ENCODE measurements at places on chromosomes 1 and 21.

- no peak for DNase-seq
Measured at GRCh38 chr21:45235488-45235887, 52.2 kb downstream of the POFUT2 start.

GRCh38 chr1:56814205-56814604 lies 5.0 kb downstream of the FYB2 start:
- DNase-seq, result no peak

DNA sequence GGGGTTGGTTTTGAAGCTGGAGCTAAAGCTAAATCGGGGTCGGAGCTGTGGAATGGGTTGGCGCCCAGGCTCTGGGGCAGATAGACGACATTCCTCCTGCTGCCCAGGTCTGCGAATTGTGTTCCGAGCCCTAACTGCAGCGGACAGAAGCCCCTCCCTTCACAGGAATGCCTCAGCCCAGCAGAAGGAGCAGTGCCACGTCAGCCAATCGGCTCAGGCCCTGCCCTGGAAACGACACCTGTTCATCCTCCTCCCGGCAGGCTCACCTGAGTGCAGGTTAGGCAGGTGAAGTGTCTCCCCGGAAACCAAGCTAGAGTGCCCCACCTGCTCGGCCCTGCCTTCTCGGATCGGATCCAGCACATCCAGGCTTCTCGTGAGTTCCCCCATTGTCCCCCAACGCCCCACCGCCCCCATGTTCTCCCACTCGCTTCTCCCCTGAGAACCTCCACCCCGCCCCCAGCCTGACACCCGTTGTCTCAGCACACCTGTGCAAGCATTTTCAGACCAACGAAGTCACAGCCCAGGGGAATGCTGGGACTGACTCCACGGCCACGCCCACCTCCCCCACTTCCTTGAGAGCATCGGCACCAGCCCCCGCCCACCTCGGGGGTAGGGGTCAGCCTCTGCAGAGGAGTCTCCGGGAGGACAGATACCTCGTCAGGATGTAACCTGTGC lies 775 bp downstream of the TMEM125 start:
- DNase-seq, result no peak

GRCh38 chr1:205930799-205931281 lies 12.4 kb downstream of the SLC26A9 start:
- no peak for DNase-seq

GRCh38 chr1:201142011-201142848 lies 12.0 kb downstream of the TMEM9 start:
- DNase-seq, result no peak

DNA sequence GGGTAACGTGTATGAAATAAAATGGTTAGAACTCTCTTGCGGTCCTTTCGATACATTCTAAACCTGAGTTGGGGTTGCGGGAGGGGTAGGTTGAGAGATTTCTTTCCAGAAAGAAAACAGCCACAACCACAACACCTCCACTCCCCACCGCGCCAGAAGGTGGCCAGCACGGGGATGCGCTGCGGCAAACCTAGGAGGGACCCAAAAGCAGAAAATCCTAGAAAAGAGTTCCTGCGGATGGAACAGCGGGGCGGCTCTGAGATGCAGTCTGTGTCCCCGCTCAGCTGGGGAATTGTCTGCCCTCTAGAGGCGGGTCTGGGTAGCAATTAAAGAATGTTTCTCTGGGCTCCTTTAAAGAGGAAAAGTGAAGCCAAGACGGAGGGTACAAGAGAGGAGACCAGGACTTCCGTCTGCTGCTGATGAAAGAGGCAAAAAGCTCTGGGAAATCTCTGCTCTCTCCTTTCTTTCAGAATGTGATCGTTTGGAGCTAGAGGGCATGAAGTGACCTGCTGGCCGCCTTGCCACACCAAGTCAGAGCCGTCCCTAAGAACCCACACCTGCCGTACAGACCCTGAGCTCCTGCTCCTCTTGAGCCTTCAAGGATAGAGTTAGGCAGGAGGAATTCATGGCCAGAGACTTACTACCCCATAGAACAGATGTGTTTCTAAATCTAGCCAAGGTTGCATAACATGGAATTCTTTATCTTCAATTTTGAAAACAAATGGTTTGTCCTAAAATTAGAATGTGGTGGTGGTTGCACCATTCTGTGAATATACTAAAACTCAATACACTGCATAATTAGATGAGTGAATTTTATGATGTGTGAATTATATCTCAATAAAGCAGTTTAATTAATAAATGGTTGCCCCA lies 46.5 kb upstream of the COA6 start:
- peak; percentile 53 for DNase-seq

GRCh38 chr21:40613546-40614030 lies 233.4 kb downstream of the DSCAM start:
- DNase-seq, result no peak

DNA sequence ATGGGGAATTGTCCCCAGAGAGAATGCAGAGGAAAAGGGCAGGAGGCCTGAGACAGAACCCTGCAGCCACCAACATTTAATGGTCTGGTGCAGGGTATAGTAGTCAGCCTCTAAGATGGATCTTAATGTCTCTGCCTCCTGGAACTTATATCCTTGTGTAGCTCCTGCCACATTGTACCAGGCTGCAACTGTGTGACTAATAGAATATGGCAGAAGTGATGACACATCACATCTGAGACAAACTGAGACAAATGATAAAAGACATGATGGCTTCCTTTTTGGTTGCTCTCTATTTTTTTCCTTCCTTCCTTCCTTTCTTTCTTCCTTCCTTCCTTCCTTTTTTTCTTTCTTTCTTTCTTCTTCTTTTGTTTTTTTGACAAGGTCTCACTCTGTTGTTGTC lies 37.1 kb upstream of the CYP4B1 start:
- no peak for DNase-seq

DNA sequence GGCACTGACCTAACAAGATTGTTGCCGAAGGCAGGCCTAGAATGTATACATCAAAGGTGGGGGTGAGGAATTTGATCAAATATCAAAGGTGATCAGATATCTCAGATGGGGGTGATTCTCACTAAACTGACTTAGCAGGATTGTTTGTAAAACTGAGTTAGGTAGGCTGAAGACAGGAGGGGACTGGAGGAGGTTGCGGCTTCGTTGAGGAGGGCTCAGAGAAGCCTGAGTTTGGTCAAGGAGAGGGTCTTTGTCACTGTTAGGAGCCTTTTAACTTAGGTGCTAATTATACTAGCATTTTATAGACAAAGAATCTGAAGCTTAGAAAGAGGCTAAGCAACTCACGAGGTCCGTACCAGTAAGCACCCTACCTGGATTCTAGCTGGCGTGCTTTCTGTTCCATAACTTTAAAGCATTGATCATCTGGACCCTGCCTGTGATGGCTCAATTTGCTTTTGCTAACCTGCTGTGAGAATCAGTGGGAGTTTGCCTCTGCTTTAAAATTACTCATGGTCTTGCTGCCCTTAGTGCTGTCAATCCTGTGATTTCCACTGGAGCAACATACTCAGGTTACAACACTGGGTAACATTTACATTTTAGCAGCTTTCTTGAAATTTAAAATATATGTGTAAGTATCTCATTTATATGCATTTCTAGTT lies 49.8 kb downstream of the ITSN1 start:
- no peak for DNase-seq

GRCh38 chr1:200496937-200497336 lies 87.1 kb upstream of the ZNF281 start:
- no peak for DNase-seq

- no peak for DNase-seq
Measured at GRCh38 chr1:107926436-107927080, 38.4 kb downstream of the VAV3 start.

GRCh38 chr1:32714277-32714676 lies 11.7 kb upstream of the SYNC start:
- DNase-seq, result no peak

GRCh38 chr1:46517932-46518498 lies 28.4 kb downstream of the DMBX1 start:
- DNase-seq, result no peak

DNA sequence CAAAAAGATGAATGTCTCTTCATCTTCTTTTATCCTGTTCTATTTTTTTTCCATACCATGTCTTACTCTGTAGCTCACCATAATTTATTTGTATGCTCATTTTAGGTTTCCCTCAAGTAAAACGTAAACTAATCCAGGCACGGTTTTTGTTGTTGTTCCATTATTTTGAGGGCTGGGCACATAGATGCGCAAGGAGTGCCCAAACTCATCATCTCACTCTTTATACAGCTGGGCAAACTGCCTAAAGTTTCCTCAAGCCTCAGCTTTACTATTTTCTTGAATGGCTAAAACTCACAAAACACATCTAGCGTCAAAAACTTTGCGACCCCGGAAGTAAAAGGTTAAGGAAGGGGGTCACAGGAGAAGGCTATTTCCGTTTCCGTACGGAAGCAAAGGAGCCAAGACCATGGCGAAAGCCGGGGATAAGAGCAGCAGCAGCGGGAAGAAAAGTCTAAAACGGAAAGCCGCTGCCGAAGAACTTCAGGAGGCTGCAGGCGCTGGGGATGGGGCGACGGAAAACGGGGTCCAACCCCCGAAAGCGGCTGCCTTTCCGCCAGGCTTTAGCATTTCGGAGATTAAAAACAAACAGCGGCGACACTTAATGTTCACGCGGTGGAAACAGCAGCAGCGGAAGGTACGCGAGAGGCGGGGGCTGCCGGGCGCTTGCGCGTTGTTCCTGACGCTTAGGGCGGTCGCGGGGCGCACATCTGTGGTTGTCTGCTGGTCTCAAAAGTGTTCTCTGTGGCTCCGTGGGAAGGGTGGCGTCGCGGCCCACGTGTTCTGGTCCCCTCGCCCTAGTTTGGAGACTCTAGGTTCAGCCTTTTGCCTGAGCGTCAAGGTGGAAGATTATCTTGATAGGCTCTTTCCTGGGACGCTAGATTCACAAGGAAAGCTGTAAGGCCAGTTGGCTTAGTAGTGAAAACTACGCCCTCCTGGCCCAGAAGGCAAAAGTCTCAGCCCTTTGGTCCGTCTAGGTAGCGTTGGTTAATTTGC lies at the start of gene RPF1:
Gene RPF1, plus strand, starts transcription at position 391 of the 993 bp plus-strand sequence. Its CDS starts 16 bp downstream, at position 407.
- DNase-seq, result peak; percentile 65

DNA sequence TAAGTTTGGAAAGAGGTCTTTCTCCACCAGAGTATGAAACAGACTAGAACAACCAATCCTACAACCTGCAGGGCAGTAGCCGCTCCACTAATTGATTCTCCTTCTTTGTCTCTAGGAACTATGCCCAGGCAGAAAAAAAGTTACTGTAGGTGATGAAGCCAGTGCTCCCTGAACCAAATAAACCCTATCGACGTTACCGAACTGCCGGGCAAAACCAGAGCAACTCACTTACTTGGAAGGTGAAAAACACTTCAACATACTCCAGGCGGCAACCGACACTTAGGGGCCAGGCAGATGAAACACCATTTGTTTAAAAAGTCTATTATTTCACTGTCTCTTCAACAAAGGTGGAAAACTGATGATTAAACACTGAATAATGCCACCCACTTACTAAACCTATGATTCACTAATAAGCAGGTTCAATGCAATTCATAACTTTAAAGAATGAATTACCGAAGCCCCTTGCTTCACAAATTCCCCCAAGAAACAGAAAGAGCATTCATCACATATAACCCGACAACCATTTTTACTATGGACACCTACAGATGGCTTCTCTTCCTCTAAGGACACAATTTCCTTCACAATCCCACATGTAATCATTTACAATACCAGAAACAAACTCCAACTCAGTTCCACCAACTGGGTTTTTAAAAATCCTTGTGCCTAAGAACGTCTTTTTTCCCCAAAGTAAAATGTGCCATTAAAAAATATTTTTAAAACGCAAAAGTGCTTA lies 1.6 kb downstream of the NRIP1 start:
- DNase-seq, result no peak

DNA sequence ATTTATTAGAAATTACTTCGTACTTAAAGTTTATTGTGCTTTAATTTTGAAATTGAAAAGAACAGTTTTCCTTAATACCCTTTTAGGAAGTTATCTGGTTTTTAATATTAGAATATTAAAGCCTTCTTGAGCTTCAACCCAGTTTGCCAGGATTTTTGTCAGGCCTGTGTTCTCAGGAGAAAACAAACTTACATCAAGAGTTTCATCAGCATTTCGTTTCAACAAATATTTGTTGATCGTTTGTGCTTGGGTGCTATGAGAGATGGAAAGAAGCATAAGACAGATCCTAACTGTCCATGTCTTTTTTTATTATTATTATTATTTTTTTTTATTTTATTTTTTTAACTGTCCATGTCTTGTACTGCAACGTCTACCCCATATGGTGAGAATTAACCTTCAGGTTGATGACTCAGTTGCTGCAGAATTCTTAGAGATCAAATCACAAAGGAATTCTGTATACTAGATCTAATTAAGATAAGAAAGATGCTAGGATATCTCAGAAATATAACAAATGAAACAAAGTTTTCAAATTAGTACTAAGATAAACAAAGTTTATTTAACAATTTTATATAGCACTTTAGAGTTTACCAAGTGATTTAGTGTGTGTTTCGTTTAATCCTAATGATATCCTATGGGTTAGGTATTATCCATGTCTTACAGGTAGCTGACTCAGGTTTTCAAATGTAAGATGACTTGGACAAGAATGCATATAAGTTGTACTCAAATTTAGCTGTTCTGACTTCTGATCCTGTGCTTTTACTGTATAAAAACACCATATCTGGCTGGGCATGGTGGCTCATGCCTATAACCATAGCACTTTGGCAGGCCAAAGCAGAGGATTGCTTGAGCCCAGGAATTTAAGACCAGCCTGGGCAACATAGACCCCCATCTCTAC lies 14.3 kb downstream of the FBXO28 start:
- DNase-seq, result no peak

- no peak for DNase-seq
Measured at GRCh38 chr1:55316947-55317662, 101.9 kb upstream of the USP24 start.

DNA sequence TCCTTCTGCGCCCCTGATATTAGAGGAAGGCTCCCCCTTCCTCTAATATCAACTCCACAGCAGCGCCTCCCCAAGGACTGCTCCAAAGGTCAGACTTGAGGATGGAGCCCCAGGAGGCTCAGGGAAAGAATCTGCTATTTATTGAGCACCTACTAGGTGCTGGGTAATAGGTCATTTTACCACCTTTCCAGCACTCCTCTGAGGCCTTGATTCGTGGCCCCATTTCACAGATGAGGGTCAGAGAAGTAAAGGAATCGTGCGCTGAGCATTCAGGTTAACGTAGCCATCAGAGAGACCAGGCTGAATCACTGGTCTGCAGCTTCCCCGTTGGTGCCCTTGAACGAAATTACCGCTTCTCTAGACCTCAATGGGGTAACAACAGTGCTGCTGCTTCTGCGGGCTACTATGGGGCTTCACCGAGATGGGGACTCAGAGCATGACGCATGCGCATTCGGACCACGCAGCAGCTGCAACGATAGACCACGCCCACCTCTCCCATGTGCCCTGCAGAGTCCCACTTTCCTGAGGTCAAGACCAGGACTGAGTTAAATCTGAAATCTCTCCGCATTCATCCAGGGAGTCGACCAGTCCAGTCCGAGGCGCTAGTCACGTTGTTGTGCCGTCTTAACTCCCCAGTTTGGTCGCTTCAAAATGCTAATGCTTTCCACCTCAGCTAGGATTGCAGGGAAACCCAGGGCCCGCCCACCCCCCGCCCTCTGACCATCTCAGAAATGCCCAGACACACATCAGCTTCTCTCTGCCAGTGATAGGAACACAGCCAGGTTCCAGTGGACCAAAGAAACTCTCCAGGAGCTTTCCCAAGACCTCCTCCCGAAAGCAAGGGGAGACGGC lies 12.9 kb downstream of the CAMK2N1 start:
- DNase-seq, result no peak
